ENCODE measurements at places on chromosomes 12 and 14.

GRCh38 chr14:102057480-102058114 lies 29.2 kb downstream of the HSP90AA1 start:
- H3K4me1 ChIP-seq, result peaks cover 4% of the 10 kb centered on the region
- no peak overlapping the region for H3K27ac ChIP-seq
- H3K4me3 ChIP-seq, result no peak overlapping the region
- no peak for DNase-seq
- H3K27me3 ChIP-seq, result no peaks in the 10 kb centered on the region

- peak within 1 kb of the TSS; percentile 99 for H3K27ac ChIP-seq
- no peaks in the 10 kb centered on the region for H3K27me3 ChIP-seq
- peak; percentile 72 for DNase-seq
- H3K36me3 ChIP-seq, result no peaks in the 10 kb centered on the region
- peak within 1 kb of the TSS; percentile 91 for H3K4me3 ChIP-seq
Measured at GRCh38 chr12:47819896-47820630, at the start of gene HDAC7. TSS of gene HDAC7 (minus strand) at chr12:47819903. CDS start at chr12:47819785, 118 bp downstream.

- no peaks in the 10 kb centered on the region for H3K4me1 ChIP-seq
- DNase-seq, result no peak
- H3K27ac ChIP-seq, result no peak overlapping the region
- no peak overlapping the region for H3K4me3 ChIP-seq
Measured at GRCh38 chr12:14558473-14558959, 9.2 kb downstream of the PLBD1 start.

DNA sequence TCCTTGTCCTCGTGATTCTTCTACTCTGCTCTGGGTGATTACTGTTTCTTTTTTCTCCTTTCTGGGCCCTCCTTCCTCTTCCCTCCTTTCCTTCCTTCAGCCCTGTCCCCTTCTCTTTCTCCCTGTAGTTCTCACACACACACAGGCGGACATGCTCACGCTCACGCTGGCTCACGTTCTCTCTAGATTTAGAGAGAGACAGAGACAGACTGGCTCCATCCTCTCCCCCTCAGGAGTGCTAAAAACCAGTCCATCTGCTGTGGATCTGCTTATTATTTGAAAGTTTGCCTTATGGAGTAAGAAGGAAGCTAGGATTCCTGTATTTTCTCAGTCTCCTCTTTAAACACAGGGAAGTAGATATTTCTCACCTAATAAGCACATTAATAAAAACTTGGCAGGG lies 48.1 kb downstream of the KCNA1 start:
- H3K27ac ChIP-seq, result no peak overlapping the region
- no peak overlapping the region for H3K4me3 ChIP-seq
- no peaks in the 10 kb centered on the region for H3K4me1 ChIP-seq
- no peaks in the 10 kb centered on the region for H3K36me3 ChIP-seq
- DNase-seq, result no peak
- H3K27me3 ChIP-seq, result peaks cover 10% of the 10 kb centered on the region

DNA sequence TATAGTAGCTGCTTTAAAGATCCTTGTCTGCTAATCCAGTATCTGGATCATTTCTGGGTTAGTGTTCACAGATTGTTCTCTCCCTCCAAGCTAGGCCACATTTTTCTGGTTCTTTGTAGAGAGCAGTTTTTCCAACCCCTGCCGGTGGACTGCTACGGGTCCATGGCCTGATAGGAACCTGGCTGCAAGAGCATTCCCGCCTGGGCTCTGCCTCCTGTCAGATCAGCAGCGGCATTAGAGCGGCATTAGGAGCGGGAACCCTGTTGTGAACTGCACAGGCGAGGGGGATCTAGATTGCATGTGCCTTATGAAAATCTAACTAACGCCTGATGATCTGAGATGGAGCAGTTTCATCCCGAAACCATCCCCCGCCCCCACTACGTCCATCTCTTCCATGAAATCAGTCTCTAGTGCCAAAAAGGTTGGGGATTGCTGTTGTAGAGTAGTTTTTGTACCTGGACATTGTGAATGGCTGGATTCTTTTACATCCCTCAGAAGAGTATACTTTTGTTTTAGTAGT lies 50.4 kb downstream of the MYRFL start:
- peaks cover 6% of the 10 kb centered on the region for H3K27me3 ChIP-seq
- no peaks in the 10 kb centered on the region for H3K4me1 ChIP-seq
- H3K4me3 ChIP-seq, result no peak overlapping the region
- no peaks in the 10 kb centered on the region for H3K36me3 ChIP-seq
- DNase-seq, result no peak

Data from IMR-90 (cell line).